ENCODE measurements at places on chromosomes 2 and 18.

GRCh38 chr18:70499218-70499691 lies 210.4 kb downstream of the SOCS6 start:
- no peak for DNase-seq

GRCh38 chr2:189409131-189409530 lies 32.1 kb upstream of the WDR75 start:
- no peak for DNase-seq

DNA sequence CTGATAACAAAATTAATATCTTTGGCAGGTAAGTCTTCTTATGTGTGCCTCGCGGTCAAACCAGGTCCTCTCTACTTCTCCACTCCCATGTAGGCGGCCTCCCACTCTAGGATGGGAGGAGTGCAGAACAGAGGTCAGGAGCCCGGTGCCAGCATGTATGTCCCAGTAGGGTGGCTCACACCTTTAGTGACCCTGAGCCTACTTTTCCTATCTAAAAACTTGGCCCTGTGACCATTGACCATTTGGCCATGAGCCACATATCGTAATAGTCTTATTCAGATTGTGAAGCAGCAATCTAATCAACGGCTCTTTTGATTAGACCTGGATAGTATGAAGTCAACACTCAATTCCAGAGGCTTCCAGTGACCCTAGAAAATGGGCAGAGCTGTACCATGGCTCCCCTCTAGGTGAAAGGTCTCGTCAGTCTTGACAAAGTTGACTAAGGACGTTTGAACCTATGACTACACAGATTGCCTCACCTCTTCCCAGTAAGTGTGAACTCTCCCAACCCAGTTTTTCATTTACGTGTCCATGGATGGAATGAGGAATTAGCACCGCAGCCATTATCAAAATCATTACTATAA lies 17.1 kb upstream of the FABP1 start:
- DNase-seq, result no peak

DNA sequence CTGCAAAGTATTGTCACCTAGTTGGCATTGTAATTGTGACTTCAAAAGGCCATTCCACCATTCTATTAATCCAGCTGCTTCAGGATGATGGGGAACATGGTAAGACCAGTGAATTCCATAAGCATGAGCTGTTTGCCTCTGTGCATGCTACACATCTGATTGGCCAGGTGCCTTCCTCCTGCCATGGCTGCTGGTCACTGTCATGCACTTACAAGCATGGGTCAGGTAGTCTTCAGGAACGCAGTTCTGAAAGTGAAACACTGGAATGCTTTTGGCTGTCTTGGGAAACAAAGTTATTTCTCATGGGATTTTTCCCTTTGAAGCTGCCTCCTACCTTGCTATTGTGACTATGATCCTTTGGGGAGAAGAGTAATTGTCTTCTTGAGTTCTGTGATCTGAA lies 267.6 kb downstream of the GBX2 start:
- DNase-seq, result no peak

- DNase-seq, result peak; percentile 86
These were observed 82.5 kb downstream of the SPRED2 start for GRCh38 chr2:65349863-65350262.

DNA sequence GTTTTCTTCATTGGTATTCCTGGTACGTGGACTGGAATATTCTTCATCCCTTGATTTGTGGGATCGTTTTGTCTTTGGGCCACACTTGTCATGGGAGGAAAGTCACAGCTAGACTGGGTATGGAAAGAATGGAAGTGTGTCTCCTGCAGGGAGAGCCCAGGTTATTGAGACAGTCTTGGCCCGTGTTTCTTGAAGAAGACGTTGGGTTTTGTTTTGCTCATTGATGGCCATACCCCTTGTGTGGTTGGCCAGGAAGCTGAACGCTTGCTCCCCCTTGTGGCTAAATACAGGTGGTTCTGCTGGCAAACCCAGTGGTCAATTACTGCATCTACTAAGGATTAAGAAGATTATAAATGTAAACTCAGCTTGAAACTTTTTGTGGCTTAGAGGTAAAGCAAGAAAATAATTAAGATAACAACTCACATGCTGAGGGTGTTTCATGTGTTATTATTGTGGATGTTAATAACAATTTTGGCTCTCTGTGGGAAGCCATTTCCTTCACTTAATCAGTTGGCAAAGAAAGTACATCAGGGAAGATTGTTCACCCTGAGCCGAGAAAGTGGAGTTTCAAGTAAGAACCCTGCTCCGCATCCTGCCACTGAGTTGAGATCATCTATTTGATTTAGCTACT lies 91.8 kb downstream of the NEDD4L start:
- DNase-seq, result no peak

DNA sequence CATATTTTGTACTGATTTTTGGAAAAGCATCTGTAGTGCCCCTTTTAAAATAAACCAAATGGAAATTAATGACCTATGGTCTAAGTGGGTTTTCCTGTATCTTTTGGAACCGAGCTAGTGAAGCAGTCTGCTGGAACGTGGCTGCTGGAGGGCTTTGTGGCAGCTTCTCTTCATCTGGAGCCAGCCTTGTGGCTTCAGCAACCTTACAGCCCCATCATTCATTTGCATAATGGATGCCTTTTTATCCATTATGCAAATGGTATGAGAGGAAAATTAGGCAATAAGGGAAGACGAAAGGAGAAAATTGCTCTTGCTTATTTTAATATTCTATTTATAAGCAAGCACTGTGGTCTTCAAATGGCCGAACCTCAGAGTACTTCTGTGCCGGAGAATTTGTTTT lies 421.0 kb downstream of the PARD3B start:
- DNase-seq, result no peak

DNA sequence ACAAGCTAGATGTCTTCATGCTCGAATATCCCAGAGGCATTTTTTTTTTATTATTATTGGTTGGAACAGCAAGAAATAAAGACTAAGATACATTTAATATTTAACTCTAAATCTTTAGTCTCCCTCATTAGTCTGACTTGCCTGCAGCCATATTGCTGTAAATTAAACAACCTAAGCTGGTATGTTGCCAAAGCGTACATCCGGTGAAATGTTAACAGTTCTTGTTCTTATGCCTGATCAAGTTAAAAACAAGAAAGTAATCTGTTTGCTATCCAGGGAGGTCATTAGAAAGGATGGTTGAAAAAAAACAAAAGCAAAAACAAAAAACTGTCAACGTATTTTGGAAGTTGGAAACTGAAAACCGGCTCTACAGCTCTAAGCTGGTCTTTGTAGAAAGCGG lies 125.9 kb upstream of the NABP1 start:
- no peak for DNase-seq

- DNase-seq, result no peak
These were observed 93.4 kb downstream of the PTGR3 start for GRCh38 chr18:75115514-75115913.

DNA sequence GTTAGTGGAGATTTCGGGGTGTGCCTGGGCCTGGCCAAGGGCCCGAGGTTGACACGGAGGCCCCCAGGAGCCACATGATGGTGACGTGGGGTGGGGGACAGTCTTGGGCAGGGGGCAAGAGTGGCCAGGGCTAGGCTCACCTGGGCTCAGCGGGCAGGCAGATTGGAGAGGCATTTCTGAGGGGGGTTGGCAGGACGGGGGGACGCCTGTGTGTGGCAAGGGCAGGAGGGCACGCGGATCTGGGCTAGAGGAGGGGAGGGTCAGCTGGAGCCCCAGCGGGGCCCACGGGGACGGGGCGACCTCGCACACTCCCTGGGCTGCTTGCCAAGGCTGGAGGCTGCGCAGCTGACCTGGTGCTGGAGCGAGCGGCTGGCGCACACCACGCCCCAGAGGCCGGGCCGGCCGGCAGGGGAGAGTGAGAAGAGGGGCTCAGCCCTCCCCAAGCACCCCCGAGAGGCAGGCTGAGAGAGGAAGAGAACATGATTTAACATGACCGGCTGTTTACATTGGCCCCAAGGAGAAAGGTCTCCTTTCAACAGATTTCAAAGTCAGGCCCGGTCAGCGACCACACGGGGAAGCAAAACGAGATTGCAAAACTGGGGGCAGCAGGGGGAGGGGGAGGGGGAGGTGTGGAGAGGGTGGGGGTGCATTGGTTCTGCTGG lies 38.0 kb upstream of the SNED1 start:
- peak; percentile 74 for DNase-seq

- no peak for DNase-seq
These were observed 238.2 kb downstream of the GCA start for GRCh38 chr2:162581959-162582798.

DNA sequence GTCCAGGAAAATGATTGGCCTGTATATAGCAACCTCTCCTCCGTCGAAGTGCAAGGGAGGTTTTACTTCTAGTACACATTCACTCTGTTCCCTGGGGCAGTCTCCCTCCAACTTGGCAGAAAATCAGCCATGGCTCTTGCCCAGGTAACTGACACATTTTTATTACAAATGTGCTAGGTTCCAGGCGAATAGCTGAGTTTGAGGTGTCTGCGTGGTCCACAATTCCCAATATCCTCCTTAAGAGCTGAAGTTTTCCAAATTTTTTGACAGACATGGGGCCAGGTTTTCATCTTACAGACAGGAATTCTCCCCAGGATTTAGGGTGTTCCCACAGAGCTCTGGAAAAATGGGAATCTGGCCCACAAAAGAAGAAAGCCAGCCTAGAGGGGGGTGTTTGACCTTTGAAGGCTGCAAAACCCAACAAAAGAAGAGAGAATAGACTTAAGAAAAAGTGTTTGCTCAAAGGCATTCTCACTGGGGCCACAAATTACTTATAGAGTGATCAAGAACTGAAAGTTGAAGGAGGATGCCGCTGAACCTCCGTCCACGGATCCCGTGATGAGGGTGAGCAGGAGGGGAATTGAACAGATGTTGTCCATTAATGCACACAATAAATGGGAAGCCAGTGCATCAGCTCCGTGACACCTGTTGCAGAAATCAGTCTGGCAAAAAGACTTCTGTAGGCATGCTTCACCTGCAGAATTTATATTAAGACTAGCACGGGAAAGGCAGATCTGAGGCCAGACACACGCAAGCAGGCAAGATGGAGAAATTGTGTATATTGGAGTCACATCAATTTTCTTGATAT lies 242.3 kb upstream of the COPS8 start:
- DNase-seq, result peak; percentile 78

DNA sequence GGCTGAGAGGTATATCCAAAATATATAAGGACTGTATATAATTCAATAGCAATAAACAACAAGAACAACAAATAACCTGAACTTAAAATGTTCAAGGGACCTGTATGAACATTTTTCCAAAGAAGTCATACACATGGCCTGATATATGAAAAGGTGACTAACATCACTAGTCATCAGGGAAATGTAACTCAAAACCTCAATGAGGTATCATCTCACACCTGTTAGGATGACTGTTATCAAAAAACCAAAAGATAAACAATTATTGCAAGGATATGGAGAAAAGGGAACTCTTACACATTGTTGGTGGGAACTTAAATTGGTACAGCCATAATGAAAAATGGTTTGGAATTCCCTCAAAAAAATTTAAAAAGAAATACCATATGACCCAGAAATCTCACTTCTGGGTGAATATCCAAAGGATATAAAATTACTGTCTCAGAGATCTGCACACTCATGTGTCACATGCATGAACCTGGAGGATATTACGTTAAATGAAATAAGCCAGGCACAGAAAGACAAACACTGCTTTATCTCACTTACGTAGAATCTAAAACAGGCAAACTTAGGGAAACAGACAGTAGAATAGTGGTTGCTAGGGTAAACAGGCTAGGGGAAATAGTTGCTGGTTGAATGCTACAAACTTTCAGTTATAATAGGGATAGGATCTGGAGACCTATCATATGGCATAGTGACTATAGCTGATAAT lies 334.5 kb upstream of the MMADHC start:
- DNase-seq, result no peak
